GM12865 (cell line): ENCODE measurements at places on chromosomes 5 and 9.

GRCh38 chr5:154547551-154547950 lies 69.5 kb upstream of the HAND1 start:
- DNase-seq: no peak

DNA sequence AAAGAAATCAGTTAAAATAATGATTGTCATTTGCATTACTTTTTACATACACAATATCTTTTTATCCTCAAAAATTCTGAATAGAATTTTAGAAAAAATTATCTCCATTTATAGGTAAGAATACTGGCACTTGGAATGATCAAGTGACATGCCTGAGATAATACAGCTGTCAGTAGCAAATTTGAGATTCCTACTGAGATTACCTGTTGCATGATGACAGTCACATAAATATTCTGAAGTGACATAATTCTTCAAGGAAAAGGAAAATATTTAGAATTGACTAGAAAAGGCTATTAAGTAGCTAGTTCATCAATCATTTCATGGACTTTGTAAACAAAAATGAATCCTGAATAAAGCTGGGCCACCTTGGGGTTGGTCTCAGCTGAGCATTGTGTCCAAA lies 15.2 kb upstream of the ENC1 start:
- no peak for DNase-seq

DNA sequence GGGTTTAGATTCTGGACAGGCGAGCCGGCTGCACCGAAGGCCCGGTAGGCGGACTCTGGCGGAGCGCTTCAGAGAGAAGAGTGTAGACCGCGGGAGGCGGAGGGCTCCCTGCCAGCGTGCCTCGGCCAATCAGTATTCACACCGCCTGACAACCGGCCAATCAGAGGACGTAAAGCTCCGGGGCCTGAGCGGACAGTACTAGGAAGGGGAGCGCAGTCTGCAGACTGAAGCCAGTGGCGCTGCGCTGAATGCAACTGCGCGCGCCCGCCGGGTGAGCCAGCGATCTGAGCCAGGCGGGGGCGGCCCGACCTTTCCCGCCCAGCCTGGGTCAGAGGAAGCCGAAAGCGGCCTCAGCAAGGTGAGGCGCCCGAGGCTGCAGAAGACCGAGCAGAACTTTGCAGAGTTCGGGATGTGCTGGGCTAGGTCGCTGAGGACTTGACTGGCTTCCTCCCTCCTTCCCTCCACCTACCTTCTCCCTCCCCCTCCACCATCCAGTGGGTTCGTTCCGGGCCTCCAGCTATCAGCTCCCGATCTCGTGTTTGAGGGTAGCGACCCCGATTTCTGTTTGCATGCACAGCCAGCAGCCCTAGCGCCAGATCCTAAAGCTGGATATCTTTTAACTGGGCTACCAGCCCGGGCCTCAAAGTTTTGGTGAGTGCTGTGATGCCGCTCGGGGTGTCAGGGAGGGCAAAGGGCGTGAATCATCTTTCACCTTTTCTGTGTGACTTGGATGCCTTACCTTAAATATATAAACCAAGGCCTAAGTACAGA lies at the start of gene DMRT2:
DMRT2 (plus strand) TSS at position 233 of the 771 bp plus-strand sequence. CDS start 1,257 bp downstream, outside the sequence.
- DNase-seq: peak; percentile 80

DNA sequence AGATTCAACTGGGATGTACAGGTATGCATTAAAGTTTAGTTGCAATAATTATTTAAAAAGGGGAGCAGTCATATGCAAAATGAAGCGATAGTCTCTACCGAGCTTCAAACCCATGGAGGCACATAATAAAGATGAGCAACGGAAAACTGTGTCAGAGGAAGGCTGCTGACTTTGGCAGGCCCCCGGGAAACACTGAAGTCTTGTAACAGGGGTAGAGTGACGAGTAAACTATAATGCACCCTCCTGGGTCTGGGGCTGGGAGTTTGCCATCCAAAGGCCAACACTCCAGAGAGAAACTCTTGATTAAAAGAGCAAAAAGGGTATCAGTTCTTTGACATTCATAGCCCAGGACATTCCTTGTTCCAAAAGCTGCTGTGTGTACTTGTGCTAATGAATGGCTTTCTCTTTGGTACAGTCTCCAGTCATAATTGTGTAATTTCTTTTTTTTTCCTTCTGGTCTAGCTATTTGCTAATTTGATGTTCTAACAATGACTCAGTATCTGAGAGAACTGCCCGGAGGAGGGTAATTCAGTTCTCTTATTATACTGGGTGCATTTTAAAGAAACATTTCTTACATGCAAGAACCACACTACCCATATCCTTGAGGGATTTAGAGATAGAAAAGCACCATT lies 59.2 kb downstream of the TNC start:
- no peak for DNase-seq

DNA sequence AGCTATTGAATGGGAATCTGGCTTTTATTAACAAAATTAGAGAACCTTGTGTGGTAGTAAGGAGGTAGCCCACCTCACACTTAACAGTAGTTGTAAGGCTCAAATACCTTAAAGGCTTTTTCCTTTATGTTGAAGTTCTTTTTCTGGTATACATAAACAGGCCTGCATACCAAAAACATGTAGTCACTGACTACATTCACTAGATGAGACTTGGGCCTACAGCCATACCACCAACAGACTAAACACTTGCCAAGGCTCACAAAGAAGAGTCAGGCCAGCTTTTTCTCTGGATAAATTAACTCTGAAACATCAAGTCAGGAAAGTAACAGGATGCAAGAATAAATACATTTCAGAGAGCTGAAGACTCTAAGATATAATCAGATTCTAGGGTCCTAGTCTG lies 78.6 kb upstream of the MPDZ start:
- DNase-seq: no peak

DNA sequence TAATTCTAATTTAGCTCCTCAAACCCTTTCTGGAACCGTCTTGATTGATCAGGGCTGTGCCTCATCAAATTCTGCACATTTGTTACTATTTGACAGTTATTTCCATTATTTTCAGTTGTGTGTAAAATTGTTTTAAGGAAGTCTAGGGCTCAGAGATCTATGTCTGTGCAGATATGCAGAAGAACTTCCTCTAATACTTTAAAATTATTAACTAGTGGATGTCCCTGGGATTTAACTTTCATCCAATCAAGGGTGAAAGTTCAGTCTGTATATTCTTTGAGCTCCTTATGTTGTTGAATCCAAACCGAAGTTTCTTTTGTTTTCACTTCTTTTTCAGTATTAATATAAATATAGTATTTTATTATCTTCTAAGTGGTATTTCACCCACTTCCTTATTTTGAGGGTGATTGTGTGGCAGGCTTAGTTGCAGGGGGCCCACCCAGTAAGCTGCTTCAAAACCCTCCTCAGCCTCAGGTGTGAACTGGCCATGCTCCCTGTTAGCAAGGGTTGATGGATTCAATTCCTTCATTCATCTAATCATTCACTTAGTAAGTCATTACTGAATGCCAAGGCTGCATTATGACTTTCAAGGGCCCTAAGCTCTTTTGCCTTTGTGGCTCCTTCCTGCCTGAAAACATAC lies 2.1 kb upstream of the CAMLG start:
- DNase-seq: no peak

- DNase-seq: no peak
These were observed 1.1 kb downstream of the CFAP90 start for GRCh38 chr5:7849681-7850394.

DNA sequence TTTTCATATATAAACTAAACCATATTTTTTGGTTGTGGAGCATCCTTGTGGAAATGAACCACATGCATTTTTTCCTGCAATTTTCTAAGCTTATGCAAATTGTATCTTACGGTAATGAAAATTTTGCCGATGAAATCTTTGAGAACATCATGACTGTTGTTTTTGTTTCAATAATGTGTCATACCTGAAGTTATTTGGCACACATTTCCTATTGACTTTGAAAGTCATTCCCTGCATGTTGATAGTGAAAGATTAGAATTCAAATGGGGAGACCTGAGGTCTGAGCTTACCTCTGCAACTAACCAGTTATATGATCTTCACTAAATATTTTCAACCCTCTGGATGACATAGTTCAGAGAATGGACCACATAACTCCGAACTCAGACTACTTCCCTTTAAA lies 88.5 kb downstream of the PRR16 start:
- DNase-seq: no peak

- DNase-seq: no peak
These were observed 85.6 kb downstream of the SMIM15 start for GRCh38 chr5:61076626-61077025.

GRCh38 chr9:114048533-114049415 lies 29.3 kb downstream of the AMBP start:
- no peak for DNase-seq

DNA sequence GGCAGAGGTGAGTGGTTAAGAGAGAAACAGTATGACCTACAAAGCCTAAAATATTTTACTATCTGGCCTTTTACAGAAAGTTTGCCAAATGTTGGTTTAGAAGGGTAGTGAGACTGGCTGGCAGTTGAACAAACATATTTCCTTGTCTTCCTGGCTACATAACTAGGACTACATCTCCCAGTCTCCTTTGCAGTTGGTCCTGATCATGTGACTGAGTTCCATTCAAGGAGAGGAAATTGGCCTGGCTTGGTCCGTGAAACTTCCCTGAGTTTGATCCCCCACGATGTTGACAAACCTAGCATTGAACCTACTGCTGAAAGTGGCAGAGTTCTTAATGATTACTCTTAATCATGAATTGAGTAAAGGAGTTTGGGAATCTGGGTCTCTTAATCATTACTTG lies 280.8 kb downstream of the SLIT3 start:
- DNase-seq: no peak

DNA sequence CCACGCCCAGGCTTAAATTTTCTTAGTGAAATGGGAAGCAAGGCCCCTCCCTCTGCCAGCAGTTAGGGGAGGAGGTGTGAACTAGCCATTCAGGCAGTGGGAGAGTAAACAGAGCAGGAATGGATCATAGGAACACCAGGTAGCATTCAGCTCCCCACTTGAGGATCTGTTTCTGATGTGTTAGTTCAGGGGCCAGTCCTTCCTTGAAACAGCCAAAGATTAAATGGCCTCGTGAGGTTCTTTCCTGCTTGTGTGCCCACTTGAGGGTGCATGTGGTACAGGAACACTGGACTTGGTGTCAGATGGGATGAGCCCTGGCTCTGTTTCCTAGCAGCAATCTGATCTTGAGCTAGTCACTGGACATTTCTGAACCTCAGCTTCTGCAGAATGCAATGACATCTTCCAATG lies 21.2 kb downstream of the FAXDC2 start:
- no peak for DNase-seq

DNA sequence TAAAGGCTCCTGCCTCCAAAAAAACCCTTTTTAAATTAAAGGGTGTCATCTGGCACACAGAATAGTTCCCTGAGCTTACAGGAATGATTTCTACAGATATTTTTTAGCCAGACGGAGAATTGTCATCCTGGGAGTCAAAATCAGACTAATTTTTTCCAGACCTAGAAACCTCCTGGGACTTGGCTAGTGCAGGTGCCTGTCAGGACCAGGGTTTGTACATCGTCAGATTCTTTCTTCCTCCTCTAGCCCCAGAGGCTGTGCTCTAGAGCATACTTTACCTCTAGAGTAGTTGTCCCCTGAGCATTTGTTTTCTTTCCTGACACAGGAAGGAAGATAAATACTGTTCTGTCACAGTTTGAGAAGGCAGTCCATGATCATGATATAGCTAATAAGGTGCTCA lies 52.5 kb downstream of the RAB3C start:
- DNase-seq: no peak

DNA sequence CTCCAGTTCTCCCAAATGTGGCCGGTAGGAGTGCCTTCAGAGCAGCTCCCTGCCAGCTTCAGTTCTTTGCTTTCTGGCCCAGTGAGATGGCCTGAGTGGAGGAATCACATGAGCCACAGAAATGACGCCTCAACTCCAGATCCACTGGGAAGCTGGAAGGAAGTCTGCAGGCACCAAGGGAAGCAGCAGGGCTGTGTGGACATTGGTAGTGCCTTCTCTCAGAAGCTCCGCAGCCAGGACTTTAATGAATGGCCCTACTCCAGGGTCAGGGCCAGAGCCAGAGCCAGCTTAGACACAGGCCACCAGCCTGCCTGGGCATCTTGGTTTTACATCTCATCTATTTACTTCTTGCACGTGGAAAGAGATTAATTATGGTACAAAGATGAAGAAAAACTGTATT lies 12.0 kb upstream of the PSMB7 start:
- DNase-seq: no peak

DNA sequence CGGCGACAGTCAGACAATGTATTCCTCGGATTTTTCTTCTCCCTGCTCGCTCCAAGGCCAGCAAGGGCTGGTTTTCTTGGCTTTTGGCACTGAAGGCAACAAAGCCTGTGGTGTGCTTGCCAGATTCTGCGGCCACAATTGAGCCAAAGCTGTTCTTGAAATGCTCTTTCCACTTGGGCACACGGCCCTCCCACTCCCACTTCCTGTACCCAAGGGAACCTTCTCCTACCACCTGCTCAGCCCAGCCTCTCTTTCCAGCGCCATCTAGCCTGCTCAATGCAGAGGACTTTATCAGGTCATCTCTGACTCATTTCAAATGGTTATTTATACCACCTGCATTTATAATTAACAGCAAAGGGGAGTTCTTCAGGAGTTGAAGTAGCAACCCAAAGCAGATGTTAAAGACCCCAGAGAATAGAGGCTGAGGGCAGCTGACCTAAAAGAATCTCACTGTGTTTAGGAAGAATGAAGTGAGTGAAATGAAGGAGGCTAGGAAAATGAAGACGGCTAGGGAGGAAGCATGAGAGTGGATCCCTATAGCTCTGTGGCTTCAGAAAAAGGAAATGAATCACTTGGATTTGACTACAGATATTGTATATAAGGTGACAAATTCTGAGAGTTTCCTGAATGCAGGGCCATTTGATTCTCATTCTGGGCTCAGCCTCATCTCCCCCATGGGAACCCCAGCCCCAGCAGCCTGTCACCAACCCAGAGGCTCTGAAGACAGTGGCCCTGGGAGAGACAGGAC lies 439.0 kb downstream of the ENC1 start:
- peak; percentile 52 for DNase-seq

GRCh38 chr5:153742060-153742459 lies 251.6 kb downstream of the GRIA1 start:
- no peak for DNase-seq

DNA sequence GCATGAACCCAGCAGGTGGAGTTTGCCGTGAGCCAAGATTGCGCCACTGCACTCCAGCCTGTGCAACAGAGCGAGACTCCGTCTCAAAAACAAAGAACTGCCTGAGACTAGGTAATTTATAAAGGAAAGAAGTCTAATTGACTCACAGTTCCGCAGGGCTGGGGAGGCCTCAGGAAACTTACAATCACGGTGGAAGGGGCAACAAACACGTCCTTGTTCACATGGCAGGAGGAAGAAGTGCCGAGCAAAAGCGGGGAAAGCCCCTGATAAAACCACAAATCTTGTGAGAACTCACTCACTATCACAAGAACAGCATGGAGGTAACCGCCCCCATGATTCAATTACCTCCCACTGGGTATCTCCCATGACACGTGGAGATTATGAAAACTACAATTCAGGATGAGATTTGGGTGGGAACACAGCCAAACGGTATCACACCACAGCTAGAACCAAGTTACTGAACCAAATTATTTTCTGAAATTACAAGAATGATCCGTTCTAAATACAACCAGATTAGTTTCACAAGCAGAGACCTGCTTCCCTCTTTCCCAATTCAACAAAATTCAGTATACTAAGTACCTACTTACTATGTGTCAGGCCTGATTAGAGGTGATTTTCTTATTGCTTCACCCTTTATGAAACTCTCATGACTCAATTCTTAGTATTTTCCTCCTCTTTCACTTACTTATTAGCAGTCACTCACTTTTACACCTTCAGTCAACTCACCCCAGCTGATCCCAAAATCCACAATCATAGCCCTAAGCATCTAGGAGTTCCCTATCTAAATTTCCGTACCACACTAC lies 8.4 kb downstream of the UBTD2 start:
- DNase-seq: peak; percentile 80

- no peak for DNase-seq
These were observed 21.3 kb downstream of the MAML1 start for GRCh38 chr5:179753971-179754370.

GRCh38 chr5:123262216-123262823 lies 160.9 kb downstream of the CEP120 start:
- DNase-seq: no peak
